T-cell (primary cell): ENCODE measurements at places on chromosomes 7 and 10. TPM values are rescaled to one million over a fixed set of nuclear protein-coding genes. Genes with fewer than 3 reads are reported as not detected.

GRCh38 chr10:35341521-35341920 is 5.2 kb downstream of the CCNY start:
- no peak for DNase-seq

DNA sequence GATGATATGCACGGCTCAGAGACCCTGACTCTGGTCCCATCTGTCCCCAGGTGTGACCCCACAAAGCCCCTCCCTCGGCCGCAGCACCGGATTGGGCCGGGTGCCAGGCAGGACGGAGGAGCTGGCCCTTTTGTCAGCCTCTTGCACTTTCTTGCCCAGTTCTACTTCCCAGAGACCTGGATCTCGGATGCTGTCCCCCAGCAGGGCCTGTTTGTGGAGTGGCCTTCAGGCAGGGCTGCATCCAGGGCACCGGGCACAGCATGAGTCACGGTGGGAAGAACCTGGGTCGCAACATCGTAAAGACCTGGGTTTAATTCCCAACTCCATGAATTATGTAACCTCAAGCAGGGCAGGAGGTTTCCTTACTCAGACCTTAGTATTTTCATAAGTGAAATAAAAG is 158.4 kb upstream of the SH2B2 start:
- no peak for DNase-seq

DNA sequence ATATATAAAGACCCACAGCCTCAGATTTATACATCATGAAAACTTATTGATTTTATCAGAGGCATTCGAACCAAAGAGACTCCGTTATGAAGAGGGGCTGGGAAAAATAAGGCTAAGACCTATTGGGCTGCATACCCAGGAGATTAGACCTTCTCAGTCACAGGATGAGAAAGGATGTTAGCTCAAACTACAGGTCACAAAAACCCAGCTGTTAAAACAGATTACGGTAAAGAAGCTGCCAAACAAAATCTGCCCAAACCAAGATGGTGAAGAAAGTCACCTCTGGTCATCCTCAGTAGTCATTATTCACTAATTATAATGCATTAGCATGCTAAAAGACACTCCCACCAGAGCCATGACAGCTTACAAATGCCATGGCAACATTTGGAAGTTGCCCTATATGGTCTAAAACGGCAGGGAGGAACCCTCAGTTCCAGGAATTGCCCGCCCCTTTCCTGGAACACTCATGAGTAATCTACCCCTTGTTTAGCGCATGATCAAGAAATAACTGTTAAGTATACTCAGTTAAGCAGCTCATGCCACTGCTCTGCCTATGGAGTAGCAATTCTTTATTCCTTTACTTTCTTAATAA is 362.5 kb upstream of the PCDH15 start:
- DNase-seq = no peak

DNA sequence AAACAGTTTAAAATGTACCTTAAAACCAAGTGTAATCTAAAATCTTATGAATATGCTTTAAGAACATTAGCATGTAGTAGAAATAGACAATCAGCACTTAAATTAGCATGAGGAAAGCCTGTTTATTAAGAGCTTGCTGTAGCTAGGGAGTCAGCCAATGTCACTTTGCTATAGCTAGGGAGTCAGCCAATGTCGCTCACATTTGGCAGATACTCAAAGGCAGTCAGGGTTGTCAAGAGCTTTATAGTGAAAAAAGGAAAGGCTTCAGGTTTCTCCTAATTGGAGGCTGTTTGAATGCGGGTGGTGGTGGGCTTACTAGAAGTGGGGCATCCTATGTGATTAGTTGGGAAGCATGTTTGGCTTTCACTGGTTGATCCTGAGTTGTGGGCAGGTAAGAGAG is 226.2 kb upstream of the DGKB start:
- no peak for DNase-seq

DNA sequence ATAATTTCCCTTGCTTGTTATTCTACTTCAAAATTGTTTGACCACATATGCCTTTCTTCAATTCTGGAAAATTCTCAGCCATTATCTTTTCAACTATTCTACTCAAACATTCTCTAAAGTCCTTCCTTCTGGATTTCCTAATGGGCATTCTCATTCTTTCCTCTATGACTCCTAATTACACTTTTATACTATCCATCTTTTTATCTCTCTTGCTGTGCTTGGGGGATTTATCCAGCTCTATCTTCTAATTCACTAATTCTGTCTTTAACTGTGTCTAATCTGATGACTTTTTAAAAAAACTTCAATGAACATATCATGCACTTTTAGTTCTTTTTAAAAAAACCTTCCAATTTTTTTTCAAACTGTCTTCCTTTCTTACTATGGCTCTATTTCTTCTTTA is 38.4 kb downstream of the C10orf143 start:
- no peak for DNase-seq

GRCh38 chr7:105014693-105015389 is 836 bp downstream of the KMT2E start:
- DNase-seq = peak; percentile 57

GRCh38 chr10:14625192-14625631 is 149.5 kb downstream of the FAM107B start:
- DNase-seq = no peak

- peak; percentile 66 for DNase-seq
Observed at GRCh38 chr7:36283711-36284130, 105.9 kb upstream of the ANLN start.

GARIN1A gene
- 3.7 TPM for total RNA-seq

PTF1A gene
- total RNA-seq = not detected

EPHB6 gene
- 66.3 TPM for total RNA-seq

MKRN1 gene
- total RNA-seq = 146 TPM

PKD2L1 gene
- total RNA-seq = not detected
